Left lobe of liver (tissue), 2 donors: ENCODE measurements at places on chromosomes 7 and 10.

DNA sequence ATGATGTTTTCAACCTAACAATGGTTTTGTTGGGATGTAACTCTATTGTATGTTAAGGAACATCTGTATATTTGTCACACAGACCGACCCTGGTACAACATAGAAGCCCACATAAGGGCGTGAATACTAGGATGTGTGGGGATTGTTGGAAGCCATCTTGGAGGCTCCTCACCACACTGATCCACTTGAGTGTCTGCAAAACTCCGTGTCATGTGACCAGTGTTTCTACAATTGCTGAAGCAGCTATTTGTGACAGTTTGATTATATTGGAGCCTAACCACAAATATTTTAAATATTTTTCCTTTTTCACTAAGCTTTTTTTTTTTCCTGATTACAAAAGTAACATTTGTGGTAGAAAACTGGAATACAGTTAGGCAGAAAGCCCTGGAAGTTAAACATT lies 27.9 kb downstream of the RALA start:
- no peak for DNase-seq

DNA sequence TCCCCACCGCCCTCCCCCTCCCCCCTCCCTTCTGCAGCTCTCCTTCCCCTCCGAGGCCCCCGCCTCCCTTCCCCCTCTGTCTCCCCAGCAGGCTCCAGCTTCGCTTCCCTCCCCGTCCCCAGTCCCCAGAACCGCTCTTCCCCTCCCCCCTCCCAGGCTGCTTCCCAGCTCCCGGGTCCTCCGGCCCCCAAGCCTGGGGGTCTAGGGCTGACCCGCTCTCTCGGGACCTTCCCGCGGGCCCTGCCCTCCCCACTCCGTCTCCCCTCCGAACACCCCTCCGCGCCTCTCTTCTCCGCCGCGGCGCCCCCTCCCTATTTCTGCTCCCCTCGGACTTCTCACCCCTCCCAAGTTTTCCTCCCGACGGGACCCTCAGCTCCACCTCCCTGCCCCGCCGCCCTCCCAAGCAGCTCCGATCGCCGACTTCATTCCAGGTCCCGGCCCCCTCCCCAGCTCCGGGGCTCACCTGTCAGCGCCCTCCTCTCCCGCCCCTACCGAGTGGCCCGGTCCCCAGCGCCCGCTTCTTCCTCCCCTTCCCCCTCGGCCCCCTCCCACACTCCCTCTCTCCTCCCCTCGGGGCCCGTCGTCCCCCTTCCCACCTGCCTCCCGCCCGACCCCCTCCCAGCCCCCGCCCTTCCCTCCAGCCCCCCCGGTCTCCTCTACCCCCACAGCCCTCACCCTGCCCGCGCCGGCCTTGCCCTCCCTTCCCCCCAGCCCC lies 990 bp downstream of the ZNF467 start:
- no peak for DNase-seq

- no peak for DNase-seq
Measured at GRCh38 chr7:37986908-37987330, 66.5 kb downstream of the EPDR1 start.

- no peak for DNase-seq
Measured at GRCh38 chr7:32532086-32532485, 36.8 kb downstream of the AVL9 start.

DNA sequence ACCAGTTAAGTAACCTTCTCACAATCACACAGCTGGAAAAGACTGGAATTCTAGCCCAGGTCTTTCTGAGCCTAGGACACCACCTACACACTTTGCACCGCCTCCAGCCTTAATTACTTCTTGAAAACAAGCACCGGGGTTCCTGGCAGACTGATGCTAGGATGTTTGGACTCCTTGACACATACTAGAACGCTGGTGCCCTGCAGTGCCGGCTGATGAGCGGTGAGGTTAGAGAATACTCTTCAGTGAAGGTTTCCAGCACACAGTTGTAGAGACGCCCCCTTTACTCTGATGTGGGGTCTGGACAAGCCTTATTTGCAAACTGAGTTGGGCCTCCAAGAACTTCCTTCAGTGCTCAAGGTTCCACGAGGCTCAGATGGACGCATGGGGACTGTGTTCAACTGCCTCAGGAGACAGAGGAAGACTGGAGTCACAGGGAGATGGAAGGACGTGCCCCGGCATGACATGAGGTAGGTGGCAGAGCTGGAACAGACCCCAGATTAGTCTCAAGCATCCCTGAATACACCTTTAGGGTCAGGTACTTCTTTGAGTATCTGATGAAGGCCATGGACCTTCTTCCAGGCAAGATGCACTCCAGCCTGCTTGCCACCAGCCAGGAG lies 89.6 kb downstream of the COBL start:
- DNase-seq: no peak

DNA sequence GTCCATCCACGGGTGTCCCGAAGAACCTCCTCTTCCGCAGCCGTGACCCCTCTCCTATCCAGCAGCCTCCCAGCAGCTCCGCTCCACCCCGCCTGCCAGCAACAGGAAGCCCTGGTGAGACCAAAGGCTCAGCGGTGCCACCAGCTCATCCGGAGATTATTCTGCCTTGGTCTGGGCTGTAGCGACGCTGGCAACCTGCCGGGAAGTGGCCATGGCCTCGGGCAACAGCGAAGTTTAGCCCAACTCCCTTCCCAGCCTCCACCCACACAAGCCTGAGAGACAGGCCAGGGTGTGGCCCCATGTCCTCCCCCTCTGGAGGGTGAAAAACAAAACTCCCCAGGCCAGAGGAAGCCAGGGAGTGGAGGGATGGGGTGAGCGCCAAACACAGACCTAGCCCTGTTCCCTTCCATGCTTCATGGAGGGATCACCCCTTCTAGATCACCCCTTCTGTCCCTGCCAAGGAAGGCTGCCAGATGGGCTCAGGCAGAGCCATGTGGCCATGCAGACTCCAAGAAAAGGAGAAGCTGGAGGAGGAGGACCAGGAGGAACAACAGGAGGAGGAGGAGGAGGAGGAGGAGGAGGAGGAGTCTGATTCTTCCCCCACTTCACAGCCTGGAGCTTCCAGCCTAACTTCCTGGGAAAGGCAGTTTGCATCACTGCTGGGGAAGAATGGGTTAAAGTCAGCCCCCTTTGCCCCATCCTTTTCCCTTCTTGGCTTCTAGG lies 918 bp downstream of the CALHM2 start:
- no peak for DNase-seq

- no peak for DNase-seq
Measured at GRCh38 chr7:48089046-48090003, at the start of gene UPP1. TSS of gene UPP1 (plus strand) at chr7:48089265. CDS start at chr7:48094784, 5,519 bp downstream.

DNA sequence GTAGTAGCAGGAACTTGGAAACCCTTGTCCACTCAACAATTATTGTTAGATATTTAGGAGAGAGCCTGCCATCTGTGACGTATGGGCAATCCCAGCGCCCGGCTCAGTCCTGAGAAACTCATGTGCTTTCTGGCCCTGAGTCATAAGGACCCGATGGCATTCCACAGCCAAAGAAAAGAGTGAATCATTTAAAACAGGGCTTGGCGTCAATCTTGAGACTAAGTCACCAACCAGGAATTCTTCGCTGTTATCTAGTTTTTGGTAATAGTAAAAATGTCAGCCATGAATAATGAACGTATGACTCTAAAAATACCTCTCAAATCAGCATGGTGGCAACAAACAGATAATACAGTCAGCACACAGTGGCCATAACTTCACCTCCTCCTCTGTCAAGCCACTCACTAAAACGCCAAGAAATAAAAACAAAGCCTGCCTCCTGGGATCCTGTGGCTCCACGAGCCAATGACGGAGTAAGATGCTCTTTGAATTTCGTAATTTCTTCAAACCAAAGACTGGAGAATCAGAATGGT lies 140.8 kb downstream of the ADAM12 start:
- DNase-seq: no peak

- DNase-seq: no peak
Measured at GRCh38 chr7:31487071-31487470, 26.8 kb upstream of the ITPRID1 start.

DNA sequence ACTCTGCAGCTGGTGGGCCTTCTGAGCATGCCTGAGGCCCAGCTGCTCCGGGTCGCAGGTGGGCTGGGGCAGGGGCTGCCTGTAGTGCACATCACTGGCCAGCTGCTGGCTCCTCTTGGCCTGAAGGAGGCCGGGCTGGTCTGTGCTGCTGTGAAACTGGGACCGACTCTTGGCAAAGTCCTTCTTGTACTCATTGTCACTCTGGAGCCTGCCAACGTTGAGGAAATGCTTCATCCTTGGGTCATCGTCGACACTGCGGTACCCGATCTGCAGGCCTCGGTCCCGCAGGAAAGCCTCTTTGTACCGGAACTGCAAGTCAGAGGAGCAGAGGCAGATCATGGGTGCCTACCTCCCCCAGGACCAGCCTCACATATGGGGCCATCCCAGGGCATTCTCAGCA lies 37.7 kb downstream of the HABP2 start:
- DNase-seq: no peak

DNA sequence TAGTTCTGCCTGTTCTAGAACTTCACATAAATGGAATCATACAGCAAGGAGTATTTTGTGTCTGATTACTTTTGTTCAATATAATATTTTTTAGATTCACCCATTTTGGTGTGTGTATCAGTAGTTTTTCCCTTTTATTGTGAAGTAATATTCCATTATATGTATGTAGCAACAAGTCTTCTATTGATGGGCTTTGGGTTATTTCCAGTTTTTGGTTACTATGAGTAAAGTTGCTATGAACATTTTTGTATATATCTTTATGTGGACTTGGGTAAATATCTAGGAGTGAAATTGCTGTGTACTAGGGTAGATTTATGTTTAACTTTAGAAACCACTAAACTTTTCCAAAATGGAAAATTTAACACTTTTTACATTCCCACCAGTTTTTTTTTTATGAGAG lies 35.7 kb downstream of the ADK start:
- no peak for DNase-seq

GRCh38 chr10:89019569-89020327 lies 29.1 kb downstream of the FAS start:
- DNase-seq: no peak

DNA sequence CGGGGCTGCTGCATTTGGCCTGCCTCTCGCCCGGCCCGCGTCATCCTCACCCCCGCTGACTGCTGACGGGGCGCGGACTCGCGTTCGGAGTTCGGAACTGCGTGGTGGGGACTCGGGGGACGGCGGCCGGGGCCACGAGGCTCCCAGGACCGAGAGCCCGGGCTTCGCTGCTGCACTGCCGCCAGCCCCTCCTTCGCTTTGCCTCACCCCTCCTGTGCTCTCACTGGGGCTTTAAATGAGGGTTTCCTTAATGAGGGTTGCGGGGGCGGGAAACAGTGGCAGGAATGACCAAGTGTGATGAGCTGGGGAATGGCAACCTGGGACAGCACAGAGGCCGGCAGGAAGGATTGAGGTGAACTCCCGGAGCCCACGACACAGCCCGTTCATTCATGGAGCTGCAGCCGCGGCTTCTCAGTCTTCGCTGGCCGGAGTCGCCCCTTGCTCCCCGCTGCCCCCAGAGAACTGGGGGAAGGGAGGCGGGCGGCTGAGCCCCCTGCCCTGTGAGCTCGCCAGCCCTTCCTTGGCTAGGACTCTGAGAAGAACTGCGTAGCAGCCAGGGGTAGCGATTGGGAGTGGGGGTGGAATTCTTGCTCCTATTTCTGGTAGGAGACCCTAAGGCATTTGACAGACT lies 1.5 kb upstream of the LRRC4 start:
- no peak for DNase-seq

DNA sequence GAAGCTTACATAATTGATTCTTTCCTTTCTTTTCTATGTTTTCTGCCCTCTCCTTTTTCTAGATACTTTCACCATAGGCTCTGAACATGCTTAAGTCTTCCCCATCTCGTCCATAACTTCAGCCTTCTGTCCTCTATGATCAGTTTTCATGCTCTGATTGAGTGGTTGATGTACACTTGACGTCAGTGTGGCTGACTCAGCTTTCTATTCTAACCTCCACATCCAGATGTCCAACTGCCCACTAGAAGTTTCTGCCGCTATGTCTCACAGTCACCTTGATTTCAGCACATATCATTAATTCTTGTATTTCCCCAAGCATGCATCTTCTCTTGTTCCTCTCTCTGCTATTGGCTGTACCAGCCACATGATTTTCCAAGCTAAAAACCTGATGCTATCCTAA lies 15.0 kb downstream of the CDK14 start:
- no peak for DNase-seq

DNA sequence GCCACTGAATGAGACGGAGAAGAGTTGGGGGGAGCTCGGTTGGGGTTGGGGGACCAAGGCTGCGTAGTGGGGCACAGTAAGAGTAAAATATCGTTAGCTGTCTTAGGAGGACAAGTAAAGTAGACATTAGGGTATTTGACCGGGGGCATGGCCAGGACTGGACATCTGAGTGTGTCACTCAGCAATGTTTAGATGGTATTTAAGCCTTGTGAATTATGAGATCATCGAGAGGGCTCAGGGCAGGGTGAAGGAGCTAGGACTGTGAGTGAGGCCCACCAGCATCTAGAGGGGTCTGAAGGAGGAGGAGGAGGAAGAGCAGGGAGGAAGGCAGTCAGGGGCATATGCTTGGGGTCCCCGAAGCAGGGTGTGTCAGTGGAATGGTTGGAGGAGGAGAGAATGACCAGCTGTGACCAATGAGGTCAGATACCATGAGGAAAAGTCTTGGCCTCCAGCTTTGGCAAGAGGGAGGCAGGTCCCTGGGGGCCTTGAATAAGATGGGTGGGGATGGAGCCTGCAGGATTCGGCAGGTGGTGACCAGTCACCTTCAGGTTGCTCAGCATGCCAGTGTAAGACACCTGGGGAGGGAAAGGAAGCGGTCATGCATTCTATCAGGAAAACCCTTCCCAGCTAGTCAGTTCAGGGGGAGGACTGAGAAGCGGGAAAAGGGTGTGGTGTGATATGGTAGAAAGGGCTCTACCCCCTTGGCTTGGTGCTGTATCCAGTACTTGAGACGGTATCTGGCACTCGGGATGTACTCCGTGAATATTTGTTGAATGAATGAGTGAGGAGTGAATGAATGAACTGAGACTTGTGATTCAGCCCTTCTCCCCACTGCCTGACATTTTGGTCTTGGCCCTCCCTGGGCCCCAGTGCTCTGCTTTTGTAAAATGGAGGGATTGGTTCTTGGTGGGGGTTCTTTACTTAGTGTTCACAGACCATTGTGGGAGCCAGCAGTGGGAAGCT lies 34.8 kb upstream of the SH2D4B start:
- DNase-seq: no peak

- no peak for DNase-seq
Measured at GRCh38 chr7:28224675-28225074, 44.1 kb upstream of the JAZF1 start.

DNA sequence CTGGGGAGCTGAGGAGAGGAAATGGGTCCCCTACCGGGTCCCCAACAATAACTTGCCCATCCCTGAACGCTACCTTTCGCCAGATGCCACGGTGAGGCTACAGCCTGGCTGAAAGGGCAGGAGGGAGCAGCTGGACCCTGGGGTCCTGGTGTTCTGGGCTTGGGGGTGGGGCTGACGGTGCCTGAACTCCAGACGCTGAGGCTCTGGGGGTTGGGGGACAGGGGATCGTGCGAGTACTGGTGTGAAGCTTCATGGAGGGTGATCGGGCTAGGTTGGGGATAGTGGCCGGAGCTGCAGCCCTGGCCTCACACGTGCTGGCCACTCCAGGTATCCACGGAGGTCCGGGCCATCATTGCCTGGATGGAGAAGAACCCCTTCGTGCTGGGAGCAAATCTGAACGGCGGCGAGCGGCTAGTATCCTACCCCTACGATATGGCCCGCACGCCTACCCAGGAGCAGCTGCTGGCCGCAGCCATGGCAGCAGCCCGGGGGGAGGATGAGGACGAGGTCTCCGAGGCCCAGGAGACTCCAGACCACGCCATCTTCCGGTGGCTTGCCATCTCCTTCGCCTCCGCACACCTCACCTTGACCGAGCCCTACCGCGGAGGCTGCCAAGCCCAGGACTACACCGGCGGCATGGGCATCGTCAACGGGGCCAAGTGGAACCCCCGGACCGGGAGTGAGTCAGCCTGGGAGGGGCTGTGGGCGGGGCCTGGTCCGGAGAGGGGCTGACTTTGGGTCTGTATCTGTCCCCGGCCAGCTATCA lies 8.3 kb downstream of the AEBP1 start:
- DNase-seq: no peak

GRCh38 chr10:34249634-34250033 lies 565.5 kb downstream of the PARD3 start:
- DNase-seq: no peak
